ENCODE measurements at places on chromosomes 11 and 22. TPM values are rescaled to one million over a fixed set of nuclear protein-coding genes. Genes with fewer than 3 reads are reported as not detected.

DNA sequence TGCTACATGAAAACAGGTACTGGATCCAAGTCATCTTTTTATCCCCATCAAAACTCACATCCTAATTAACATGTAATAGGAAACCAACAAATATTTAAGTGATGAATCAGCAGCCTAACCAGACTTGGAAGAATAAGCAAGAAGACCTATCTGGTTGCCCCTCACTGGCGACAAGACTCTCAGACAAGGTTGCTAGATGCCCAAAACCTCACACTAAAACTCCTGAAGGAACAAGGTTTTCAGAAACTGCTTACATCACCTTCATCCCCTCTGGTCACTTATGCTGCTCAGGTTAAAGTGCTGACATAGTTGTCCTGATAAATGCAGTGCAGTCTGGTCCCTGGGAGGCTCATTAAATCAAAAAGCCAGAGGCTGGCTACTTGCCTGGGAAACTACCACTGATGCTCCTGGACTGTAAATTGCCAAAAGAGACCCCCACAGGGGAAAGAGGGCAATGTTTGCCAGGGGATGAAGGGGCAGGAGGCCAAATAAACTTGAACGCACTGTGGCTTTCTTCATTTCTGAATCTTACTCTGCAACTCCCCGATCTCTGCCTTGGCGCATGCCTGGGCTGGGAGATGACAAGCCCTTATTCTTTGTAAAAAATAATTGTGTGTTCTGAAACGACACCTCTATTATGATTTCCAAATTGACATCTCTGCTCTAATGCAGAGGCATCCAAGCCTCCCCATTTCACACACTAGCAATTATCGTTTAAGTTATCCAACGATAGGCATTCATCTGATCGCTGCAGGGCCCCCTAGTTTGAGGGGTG lies 72.7 kb downstream of the AMBRA1 start:
- H3K4me3 ChIP-seq: peak overlapping the region; percentile 2
- peak; percentile 84 for DNase-seq
- no peaks in the 10 kb centered on the region for H3K36me3 ChIP-seq
- peak overlapping the region; percentile 25 for H3K27ac ChIP-seq

- H3K27ac ChIP-seq: no peak overlapping the region
- DNase-seq: no peak
- no peak overlapping the region for H3K4me3 ChIP-seq
- H3K4me1 ChIP-seq: no peaks in the 10 kb centered on the region
Observed at GRCh38 chr11:83401506-83402225, 115.5 kb upstream of the CCDC90B start.

- no peaks in the 10 kb centered on the region for H3K36me3 ChIP-seq
- H3K27me3 ChIP-seq: no peaks in the 10 kb centered on the region
- no peak overlapping the region for H3K27ac ChIP-seq
- H3K4me1 ChIP-seq: no peaks in the 10 kb centered on the region
- DNase-seq: no peak
- no peak overlapping the region for H3K4me3 ChIP-seq
Observed at GRCh38 chr22:49108636-49109315, 718.9 kb downstream of the BRD1 start.

- peak overlapping the region; percentile 73 for H3K27ac ChIP-seq
- no peaks in the 10 kb centered on the region for H3K27me3 ChIP-seq
- H3K36me3 ChIP-seq: no peaks in the 10 kb centered on the region
Observed at GRCh38 chr11:6992457-6993417, 27.4 kb downstream of the ZNF214 start.

GRCh38 chr11:83543706-83544439 lies 257.7 kb upstream of the CCDC90B start:
- H3K36me3 ChIP-seq: no peaks in the 10 kb centered on the region
- H3K4me3 ChIP-seq: no peak overlapping the region
- no peaks in the 10 kb centered on the region for H3K4me1 ChIP-seq
- no peak overlapping the region for H3K27ac ChIP-seq
- no peaks in the 10 kb centered on the region for H3K27me3 ChIP-seq

DNA sequence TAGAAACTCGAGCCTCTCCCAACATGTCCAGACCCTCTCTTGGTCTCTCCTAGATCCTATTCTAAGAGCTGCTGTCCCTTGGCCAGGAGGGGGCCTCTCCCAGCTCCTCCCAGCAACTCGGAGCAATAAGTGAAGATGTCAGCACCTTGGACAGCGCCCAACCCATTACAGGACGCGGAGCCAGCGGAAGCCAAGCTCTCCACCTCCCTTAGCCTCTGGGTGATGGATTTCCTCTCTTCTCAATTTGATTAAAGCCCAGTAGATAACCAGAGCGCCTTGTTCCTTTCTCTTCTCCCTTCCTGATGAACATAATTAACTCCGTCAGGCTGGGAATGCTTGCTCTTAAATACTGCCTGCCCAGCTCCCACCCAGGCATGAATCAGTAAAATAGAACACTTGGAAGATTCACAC lies 26.2 kb upstream of the TPBGL start:
- H3K4me3 ChIP-seq: no peak overlapping the region
- H3K27me3 ChIP-seq: peaks cover 11% of the 10 kb centered on the region
- H3K36me3 ChIP-seq: no peaks in the 10 kb centered on the region
- no peak overlapping the region for H3K27ac ChIP-seq
- peak; percentile 52 for DNase-seq
- no peaks in the 10 kb centered on the region for H3K4me1 ChIP-seq

- peaks cover 11% of the 10 kb centered on the region for H3K27me3 ChIP-seq
- peaks cover 14% of the 10 kb centered on the region for H3K4me1 ChIP-seq
- no peaks in the 10 kb centered on the region for H3K36me3 ChIP-seq
- no peak overlapping the region for H3K27ac ChIP-seq
- no peak overlapping the region for H3K4me3 ChIP-seq
Observed at GRCh38 chr22:24954114-24954463, 1.6 kb downstream of the KIAA1671 start.

- H3K27ac ChIP-seq: no peak overlapping the region
- no peaks in the 10 kb centered on the region for H3K36me3 ChIP-seq
- peaks cover 8% of the 10 kb centered on the region for H3K27me3 ChIP-seq
- peak; percentile 33 for DNase-seq
Observed at GRCh38 chr22:45101515-45102227, 62.1 kb upstream of the NUP50 start.

DNA sequence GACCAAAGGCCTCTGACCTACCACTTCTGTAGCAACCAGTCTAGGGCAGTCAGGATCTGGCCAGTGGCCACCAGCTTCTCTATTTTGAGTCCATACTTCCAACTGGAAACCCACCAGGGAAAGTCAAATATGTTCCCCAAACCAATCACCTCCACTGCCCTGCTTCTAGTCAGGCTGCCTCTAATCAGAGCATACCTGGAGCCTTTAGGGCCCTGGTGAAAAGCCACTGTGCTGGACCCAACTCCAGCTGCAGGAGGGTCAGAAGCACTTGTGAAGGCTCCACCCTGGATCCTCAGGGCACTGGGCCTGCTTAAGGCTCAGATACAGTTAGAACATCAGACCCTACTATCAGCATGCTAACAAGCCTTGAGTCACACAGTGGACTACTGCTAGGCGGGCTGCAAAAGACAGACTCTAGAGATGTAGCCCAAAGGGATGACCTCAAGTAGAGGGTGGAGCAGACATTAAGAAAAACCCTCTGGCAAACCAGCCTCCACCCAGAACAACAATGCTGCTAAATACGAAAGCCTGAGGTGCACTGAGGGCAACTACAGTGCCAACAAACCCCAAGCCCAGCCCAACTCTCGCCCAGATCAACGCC lies 69.2 kb downstream of the DGCR2 start:
- H3K36me3 ChIP-seq: peaks cover 13% of the 10 kb centered on the region
- no peak for DNase-seq
- H3K27me3 ChIP-seq: no peaks in the 10 kb centered on the region

DNA sequence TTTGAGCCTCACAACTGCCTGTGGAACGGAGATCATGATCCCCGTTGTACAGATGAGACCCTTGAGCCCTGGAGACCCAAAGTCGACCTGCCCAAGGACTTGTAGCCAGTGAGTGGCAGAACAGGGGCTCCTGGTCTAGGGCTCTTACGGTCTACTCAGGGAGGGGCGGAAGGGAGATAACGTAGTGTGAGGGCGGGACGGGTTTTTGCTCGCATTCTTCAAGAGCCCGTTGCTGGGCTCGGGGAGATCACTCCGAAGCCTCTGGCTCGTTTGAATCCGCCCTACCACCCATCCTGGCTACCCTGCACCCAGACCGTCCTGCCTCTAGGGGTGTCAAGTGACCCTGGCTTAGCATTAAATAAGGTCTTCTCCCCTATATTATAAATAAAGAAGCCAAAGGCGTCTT lies 639 bp downstream of the CRY2 start:
- H3K36me3 ChIP-seq: no peaks in the 10 kb centered on the region
- H3K27ac ChIP-seq: peak overlapping the region; percentile 92
- DNase-seq: peak; percentile 63

Gene C1QTNF4
- 0.20 TPM for total RNA-seq

Gene LRRC74B
- total RNA-seq: 0.19 TPM

Gene C1QTNF6
- 8.4 TPM for total RNA-seq

Gene P2RY2
- total RNA-seq: 0.12 TPM

Measured in astrocyte (in vitro differentiated cells and primary cell).